ENCODE measurements at places on chromosomes 6 and 20.

DNA sequence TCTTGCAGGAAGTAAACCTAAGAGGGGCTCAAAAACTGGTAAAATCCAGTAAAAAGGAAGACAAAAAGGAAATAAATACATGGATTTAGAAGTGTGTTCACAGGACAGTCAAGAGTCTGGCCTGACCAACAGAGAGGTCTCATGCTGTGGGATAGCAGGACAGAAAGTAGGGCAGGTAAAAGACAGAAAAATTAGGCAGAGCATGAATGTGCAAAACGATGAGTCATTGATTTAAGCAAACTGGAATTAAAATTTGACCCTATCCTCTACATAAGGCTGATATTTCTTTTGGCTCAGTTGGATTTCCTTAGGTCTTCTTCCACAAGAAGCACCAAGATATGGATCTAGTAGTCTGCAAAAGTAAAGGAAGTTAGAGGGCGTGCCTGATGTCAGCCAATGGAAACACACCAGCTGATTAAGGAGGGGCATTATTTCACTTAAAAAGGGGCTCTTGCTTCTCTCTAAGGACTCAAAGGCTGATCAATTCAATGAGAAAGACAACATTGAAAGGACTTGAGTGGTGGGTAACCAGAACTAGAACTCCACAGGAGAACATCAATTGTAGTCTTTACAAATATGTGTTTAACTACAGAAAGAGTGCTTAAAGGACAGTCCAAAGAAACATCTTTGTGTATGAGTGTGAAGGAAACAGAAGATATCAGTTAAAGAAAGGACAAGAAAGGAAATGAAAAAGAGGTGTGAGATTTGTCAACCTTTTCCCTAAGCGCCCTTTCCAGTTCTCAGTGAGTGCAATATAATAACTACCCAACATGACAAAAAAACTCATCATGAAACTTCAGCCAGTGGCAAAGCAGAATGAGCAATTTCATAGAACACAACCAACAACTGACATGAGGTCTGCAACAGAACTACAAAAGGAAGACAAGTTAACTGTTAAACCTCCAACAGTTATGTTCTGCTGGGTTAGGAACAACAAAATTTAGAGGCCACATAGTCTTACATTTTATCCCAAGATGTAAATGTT, 19.4 kb upstream of the MYB start:
- no peak for DNase-seq

- no peak for DNase-seq
Measured at GRCh38 chr20:41169162-41169690, 31.9 kb downstream of the PLCG1 start.

- no peak for DNase-seq
Measured at GRCh38 chr20:33477386-33478234, 12.3 kb upstream of the CBFA2T2 start.

DNA sequence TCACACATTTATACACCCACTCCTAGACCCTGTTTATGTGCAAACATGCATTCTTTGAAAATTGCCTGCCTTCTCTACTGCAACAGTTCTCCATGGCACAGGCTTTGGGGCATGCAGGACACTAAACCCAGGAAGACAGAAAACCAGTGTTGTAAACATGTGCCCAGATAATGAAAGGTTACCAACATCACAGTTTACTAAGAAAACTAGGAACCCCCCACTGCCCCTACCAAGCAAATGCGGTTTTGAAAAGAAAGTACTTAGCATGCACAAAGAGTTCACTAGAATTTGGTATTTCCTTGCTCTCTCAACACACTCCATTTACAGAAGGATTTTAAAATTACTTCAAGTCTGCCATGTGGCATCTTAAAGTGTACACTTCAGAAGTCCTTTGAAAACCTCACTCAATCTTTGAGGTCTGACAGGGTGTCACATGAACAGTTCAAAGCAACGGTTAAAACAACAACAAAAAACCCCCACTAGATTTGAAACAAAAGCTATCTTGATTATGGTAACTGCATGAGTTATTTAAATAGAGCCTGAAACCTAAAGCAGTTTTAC, 245.0 kb downstream of the GMPR start:
- no peak for DNase-seq

DNA sequence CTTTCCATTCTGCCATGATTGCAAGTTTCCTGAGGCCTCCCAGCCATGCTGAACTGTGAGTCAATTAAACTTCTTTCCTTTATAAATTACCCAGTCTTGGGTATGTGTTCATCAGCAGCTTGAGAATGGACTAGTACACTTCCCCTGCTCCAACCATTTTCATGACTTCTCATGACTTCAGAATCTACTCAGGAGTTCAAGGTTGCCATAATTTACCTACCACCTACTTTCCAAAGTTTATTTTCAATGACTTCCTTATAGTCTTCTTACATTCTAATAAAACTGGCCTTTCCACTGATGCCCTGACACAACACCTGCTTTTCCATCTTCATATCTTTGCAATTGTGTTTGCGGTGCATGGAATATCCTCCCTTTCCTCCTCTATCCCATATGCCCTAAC, 31.2 kb upstream of the PKIB start:
- DNase-seq: no peak

Data from stimulated activated CD4-positive, alpha-beta T cell treated with anti-CD3 and anti-CD28 coated beads, Interleukin-15, amount 100 ng/mL, for 1 hour (primary cell).